ENCODE measurements at places on chromosomes 1 and 21.

GRCh38 chr1:81805537-81806431 lies 5.0 kb downstream of the ADGRL2 start:
- no peak for DNase-seq

DNA sequence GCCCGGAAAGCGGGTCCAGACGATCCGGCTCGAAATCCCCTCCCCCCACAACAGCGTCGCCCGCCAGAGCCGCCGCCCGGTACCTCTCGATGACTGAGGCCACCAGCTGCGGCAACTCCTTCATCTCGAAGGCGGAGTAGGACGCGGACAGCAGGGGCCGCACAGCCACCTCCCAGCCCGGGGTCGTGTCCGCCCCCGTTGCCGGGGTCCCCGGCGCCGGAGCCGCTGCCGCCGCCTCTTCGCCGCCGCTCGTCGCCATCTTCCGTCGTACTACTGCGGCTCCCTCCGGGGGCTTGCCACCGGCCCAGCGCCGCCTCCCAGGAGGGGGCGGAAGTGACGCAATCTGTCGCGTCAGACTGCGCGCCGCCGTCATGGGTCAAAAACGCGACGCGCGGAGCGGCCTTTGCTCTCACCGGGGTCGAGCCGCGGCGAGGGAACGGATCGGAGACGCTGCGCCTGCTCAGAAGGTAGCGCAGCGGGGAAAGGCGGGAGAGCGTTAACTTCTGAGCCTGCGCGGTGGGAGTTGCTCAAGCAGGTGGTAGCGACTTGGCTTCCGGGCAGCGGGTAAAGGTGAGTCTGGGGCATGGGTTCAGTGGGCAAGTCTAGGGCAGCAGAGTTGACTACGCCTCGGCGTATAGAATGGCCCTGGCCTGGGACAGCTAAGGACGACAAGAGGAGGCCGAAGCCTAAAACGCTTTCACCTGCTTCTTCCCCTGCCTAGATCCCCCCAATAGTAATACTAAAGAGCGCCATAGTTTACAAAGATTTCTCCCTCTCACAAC lies at the start of gene UBR4:
TSS of gene UBR4 (minus strand) at position 277 of the 782 bp plus-strand sequence. CDS start at position 259, 18 bp downstream.
- DNase-seq: peak; percentile 89

- DNase-seq: no peak
Measured at GRCh38 chr1:243501002-243501401, 245.2 kb downstream of the SDCCAG8 start.

- no peak for DNase-seq
Measured at GRCh38 chr1:44059664-44060355, 28.5 kb upstream of the SLC6A9 start.

DNA sequence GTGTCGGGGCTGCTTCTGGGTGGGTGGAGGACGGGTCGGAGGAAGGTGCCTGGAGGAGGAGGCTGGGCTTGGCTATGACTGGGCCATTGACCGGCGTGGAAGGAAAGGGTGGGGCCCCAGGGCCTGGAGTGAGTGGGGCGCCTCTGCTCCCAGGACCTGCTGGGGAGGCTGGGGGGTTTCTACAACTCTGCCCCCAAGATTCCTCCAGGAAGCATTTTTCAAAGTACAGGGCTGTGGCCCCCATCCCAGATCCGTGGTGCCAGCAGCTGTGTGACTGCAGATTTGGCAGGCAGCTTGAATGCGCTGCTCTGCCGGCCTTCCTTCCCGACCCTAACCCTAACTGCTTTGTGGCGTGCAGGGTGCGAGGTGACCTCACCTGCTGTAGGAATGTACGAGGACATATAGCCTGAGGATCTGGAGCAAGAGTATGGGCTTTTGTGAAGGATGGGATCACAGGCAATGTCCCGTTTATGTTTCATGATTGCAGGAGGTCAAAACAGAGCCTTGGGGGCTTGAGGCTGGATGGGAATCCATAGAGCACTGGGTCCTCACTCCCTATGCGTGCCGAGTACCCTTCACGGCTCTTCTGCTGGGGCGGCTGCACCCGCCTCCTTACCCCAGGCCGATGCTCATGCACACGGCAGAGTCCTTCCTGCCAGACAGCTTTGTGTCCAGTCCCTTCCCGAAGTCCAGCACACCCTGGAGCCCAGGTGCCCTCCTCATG lies 24.7 kb downstream of the TRPM2 start:
- no peak for DNase-seq

DNA sequence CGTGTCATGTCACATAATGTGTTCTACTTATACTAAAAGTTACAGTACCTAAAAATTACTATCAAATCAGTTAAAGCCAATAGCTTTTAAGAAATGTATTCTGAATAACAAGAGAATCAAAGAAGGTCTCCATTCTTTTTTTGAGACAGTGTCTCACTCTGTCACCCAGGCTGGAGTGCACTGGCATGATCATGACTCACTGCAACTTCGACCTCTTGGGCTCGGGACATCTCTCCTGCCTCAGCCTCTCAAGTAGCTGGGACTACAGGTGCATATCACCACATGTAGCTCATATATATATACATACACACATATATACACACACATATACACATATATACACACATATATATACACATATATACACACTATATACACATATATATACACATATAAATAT lies 20.1 kb downstream of the COP1 start:
- DNase-seq: no peak

DNA sequence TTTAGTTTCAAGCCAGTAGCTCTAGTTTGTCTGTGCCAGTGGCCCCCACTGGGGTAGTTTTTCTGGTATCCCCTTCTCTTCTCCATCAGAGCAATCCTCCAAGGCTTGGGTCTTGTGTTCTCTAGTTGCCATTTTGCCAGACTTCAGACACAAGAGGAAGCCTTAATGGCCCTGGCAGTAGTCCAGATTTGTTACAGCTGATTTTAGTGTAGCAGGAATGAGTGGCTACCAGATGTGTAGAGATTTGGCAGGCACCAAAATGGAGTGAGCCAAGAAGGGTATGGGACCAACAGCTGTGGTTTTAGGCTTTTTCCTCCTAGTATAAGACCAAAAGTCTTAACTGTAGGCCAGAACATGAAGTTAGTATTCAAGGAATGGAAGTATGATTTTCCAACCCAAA lies 56.8 kb downstream of the ACP6 start:
- DNase-seq: no peak

DNA sequence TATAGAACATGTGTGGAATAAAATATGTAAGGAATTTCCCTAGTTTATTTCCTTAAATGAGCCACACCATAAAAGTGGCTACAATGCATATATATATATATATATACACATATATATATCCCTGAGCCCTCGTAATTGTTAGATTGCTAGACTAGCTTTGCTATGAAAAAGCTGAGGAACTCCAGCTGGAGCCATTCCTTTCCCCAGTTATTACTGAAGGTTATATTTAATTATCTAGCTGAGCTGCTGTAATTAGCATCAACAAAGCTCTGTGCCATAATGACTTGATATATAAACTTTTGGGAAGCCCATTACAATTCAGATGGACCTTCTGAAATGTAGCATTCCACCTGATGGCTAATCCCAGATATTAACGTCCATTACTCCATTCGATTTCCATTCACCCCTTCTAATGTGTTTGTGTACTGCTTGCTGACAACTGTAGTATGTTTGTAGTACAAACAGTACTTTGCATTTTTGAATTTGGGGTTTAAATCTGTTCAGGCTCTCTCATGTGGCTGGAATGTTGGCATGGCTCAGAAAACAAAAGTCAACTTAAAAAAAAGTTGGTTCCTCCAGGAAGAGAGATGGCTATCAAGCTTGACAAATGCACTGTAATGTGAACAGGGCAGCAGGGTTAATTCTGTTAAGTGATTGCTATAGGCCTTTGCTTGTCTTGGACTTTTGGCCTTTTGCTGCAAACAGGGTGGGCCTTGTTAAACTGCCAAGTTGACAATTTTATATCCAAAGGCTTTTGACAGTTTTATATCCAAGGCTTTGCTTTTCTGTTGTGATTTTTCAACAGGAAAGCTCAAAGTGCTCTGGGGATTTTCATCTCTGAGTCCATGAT lies 170.0 kb downstream of the LTN1 start:
- DNase-seq: no peak

Data from hippocampal formation (tissue), 2 donors.